Psoas muscle (tissue), 8 donors: ENCODE measurements at places on chromosomes 2 and 18. TPM values are rescaled to one million over a fixed set of nuclear protein-coding genes. Genes with fewer than 3 reads are reported as not detected.

DNA sequence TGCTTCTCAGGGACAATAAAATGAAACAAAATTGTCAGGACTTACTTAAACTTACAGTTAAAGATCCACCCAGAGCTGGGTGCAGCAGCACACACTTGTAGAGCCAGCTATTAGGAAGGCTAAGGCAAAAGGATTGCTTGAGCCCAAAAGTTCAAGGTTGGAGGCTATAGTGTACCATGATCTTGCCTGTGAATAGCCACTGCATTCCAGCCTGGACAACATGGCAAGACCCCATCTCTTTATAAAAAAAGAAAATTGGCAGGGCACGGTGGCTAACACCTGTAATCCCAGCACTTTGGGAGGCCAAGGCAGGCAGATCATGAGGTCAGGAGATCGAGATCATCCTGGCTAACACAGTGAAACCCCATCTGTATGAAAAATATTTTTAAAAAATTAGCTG is 34.6 kb downstream of the ACVR1 start:
- DNase-seq: no peak

DNA sequence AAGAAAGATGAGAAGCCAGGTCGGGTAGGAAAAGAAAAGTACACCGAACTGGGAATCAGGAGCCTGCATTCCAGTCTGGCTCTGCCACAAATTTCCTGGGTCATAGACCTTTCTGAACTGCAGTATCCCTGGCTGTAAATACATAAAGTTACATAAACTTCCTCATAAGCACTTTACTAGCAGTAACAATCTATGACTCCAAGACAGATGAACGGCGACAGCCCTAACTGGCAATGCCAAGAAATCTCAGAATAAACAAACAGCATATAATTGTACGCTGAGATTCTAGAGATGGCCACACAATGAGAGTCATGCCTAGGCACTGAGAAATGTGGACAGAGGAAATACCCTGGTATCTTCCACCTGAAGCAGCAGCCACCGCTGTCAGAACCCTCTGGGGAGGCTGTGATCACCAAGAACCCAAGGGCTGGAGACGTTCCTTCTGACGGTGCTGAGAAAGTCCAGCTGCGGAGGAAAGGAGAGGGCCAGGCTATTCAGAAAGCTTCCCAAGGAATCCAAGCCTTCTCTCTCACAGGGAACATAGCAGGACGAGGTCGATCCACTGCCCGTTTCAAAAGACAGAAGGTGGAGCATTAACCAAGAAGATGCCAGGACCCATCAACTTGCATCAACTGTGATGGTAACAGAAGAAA is 89.3 kb upstream of the SLC66A3 start:
- no peak for DNase-seq

The ALPG gene
- total RNA-seq: not detected

- DNase-seq: no peak
Observed at GRCh38 chr18:31490387-31490786, 7.6 kb upstream of the DSG2 start.

DNA sequence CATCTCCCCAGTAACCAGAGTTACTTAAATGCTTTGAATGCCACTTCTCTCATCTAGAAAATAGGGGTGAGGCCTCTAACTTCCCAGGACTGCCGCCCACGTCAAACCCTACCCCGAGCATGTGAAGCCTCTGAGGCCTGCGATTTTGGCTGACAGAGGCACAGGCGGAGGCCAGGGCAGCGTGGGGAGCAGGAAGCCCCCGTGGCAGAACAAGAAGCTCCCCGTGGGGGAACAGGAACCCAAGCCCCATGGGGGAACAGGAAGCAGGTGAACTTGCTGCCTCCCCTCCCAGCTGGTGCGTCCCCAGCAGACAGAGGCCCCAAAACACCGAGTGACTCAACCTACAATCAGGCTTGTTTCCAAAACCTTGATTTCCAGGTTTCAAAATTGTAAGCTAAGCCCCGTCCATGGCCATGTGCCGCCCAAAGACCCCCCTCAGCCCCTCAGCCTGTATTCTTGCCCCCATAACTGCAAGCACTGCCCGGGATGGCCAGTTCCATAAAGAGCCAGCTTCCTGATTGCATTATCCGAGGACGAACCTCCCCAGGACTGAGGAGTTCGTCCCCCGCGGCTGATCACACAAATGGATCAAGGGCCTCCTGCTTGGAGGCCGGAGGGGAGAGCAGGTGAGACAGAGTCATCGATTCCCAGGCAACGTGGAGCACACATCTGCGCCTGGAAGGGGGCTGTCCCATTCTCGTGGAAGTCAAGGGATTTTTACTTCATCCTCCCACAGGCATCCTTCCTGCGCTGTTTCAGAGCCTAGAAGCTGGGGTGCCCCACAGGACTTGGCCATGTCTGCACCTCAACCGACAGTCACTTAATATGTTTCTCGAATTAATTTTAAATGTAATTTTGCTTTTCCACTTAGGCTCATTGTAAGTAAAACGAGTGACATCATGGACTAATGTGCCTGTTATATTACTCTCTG is 36.3 kb upstream of the CTDP1 start:
- DNase-seq: no peak

The DTNA gene
- total RNA-seq: 82.0 TPM

- no peak for DNase-seq
Observed at GRCh38 chr2:113227698-113228097, 51.0 kb downstream of the PAX8 start.

The CNTNAP5 gene
- not detected for total RNA-seq

DNA sequence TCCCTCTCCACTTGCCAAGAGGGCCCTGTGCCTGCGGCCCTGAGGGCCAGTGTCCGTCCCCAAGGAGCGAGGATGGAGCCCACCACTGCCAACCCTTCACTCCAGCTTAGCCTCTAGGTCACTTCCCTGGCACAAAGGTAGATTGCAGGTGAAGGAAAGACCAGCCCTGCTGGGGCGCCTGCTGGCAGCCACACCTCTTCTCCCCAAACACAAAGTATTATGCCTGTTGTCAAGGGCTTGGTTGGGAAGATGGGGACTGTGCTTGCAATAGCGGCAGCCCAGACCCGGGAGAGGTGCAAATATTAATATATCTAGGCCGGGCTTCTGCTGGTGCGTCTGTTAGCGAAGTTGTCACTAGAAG is 7.7 kb downstream of the KCNF1 start:
- no peak for DNase-seq

- DNase-seq: no peak
Observed at GRCh38 chr2:174492963-174493431, 6.2 kb upstream of the GPR155 start.
